ENCODE measurements at places on chromosomes 6 and 20. TPM values are rescaled to one million over a fixed set of nuclear protein-coding genes. Genes with fewer than 3 reads are reported as not detected.

The AKIRIN2 gene
- 101 TPM for total RNA-seq

The KCNS1 gene
- total RNA-seq = 0.33 TPM

The RNF144B gene
- 0.76 TPM for total RNA-seq

The CFAP61 gene
- not detected for total RNA-seq

The LY6G6D gene
- total RNA-seq = not detected

The FGD2 gene
- 9.3 TPM for total RNA-seq

The ATP6V1G2 gene
- 1.4 TPM for total RNA-seq

The NECAB3 gene
- 16.9 TPM for total RNA-seq

The MAK gene
- 0.07 TPM for total RNA-seq

The CENPW gene
- total RNA-seq = 50.4 TPM

The TTLL9 gene
- total RNA-seq = not detected

The PRPH2 gene
- not detected for total RNA-seq

The ELMO2 gene
- 100 TPM for total RNA-seq
